CD8-positive, alpha-beta memory T cell (primary cell): ENCODE measurements at places on chromosomes 2 and 18.
A peak's percentile ranks its signal among the peaks of the same experiment; 100 is the strongest.

GRCh38 chr18:54210463-54210862 lies 14.0 kb downstream of the MBD2 start:
- DNase-seq: no peak

DNA sequence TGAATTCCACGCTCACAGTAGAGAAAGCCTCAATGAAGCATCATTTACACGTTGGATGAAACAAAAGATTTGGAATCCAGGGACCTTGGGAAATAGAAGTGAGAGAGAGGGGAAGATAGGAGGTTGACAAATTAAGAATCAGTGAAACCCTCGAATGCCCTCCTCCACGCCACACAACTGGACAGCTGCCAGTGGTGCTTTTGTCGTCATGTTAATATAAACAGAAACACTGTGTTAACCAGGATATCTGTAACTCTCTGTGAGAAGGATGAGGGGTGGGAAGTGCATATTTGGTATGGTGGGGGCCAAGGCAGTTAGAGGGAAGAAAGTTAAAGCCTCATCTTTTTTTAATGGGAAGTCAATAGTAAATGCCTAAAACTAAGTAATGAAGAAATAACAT lies 108.7 kb downstream of the GFPT1 start:
- no peak for DNase-seq

DNA sequence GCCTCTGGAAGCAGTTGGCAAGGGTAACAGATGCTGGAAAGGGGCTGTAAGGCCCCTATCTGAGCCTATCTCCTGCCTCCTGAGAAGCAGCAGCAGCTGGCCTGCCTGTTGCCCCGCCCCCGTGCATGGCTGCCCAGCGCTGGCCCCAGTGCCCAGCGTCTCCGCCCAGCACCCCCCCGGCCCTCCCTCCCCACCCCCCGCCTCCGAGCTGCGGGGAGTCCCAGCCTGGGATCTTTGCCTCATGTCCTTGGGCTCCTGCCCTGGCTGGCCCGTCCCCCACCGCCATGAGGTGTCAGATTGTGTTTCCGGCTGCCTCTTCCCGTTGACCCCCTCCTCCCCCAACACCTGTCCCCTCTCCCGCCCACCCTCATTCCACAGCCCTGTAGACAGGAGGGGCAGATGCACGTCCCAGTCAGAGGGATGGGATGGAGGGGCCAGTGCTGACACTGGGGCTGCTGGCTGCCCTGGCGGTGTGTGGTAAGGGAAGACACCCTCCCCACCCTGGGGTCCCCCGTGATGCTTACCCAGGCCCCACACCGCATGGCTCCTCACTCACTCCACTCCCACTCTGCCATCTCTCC lies at the start of gene CHRND:
Gene CHRND, plus strand, starts transcription at position 370 of the 581 bp plus-strand sequence. Its CDS starts 56 bp downstream, at position 426.
- no peak for DNase-seq

GRCh38 chr2:197675711-197676188 lies 363 bp upstream of the RFTN2 start:
- DNase-seq: no peak

DNA sequence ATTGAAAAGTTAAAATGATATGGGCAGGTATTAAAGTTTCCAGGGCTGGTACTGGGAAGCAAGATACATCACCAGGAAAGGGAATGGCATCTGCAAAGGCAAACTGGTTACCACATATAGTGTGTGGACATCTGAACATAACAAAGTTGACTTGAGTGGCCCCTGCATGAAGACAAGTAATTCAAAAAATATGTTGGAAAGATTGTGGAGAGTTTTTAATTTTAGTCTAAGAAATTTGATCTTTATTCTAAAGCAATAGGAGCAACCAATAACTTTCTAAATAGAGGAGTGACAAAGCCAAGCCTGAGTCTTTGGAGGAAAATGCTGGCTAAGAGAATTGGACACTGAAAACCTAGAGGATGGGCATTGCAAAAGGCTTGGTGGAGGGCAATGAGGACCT lies 278.2 kb downstream of the ALK start:
- DNase-seq: no peak

DNA sequence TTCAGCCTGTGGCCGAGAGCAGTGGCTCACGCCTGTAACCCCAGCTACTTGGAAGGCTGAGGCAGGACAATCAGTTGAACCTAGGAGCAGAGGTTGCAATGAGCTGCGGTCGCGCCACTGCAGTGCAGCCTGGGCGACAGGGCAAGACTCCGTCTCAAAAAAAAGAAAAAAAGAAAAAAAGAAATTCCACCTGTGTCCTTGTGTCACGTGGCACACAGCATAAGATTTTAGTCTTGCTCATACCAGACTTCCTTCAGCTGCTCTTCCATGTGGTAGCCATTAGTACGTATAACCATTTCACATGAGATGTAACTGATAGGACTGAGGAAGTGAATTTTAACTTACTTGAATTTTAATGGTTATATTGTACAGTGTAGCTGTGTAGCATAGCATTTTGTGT lies 4.0 kb downstream of the NOP58 start:
- DNase-seq: peak; percentile 10

- peak; percentile 42 for DNase-seq
Measured at GRCh38 chr2:198309673-198310280, 505.4 kb downstream of the PLCL1 start.

DNA sequence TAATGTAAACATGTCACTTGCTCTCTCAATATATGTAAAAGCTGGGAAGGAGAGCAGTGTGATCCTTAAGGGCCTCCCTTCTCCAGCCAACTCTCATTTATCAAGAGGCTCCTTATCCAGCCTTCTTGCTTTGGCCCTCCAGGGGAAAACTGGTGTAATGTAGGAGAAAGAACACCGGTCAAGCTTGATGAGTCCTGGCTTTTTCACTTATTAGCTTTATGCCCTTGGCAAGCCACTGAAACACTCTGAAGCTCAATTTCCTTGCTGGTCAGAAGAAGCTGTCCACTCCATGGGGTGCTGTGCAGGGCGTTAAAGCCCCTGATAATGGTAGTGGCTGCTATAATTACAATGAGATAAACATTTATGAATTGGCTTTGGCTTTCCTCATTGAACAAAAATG lies 251.2 kb upstream of the RBBP8 start:
- DNase-seq: no peak

DNA sequence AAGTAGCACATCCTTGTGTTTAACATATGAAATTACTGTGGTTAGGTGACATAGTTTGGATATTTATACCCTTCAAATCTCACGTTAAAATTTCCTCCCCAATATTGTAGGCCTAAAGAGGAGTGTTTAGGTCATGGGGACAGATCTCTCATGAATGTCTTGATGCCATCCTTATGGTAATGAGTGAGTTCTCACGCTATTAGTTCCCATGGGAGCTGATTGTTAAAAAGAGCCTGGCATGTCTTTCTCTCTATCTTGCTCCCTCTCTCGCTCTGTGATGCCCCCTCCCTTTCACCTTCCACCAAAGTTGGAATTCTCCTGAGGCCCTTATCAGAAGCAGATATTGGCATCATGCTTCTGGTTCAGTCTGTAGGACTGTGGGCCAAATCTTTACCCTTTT lies 660.1 kb downstream of the ADCYAP1 start:
- no peak for DNase-seq

GRCh38 chr2:154882725-154883124 lies 184.2 kb downstream of the KCNJ3 start:
- no peak for DNase-seq
